ENCODE measurements at places on chromosomes 16 and 17.

GRCh38 chr17:33639103-33639880 is 346.2 kb upstream of the ASIC2 start:
- no peak for DNase-seq

GRCh38 chr16:66274335-66275110 is 92.0 kb upstream of the CDH5 start:
- DNase-seq: no peak

DNA sequence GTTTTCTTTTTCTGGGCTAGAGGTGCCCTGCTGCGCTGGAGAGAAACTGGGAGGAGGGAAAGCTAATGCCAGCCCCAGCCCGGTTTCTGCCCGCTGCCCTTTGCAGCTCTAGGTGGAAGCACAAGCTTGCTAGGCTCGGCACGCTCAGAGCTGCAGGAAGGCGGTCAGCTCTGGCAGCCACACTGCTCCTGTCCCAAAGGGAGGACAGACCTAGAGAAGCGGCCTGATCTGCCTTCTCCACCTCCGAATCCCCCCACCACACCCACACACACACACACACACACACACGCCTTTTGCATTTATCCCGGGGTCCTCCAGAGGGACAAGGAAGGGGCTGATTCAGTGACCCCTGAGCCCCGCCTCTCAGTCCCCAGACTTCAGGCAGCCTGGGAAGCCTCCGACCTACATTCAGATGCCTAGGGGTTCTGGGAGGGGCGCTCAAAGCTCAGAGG is 418.1 kb downstream of the SOX9 start:
- DNase-seq: no peak

DNA sequence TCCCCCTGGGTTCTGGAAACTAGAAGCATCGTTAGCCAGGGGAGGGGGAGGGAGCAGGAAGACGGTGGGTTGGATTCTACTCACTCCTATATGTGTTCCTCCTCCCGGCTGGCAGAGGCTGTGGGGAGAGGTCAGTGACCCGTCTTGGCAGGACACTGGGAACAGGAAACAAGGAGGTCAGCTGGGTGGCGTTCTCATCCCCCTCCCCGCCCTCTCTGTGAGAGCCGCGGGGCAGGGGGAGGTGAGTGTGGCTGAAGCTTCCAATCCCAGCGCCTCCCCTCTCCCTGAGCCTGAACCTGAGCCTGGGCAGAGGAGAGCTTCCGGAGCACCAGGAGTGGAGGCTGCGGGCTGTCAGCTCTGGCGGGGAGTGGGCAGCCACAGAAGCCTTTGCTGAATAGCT is 12.5 kb downstream of the GPRC5C start:
- DNase-seq: no peak

DNA sequence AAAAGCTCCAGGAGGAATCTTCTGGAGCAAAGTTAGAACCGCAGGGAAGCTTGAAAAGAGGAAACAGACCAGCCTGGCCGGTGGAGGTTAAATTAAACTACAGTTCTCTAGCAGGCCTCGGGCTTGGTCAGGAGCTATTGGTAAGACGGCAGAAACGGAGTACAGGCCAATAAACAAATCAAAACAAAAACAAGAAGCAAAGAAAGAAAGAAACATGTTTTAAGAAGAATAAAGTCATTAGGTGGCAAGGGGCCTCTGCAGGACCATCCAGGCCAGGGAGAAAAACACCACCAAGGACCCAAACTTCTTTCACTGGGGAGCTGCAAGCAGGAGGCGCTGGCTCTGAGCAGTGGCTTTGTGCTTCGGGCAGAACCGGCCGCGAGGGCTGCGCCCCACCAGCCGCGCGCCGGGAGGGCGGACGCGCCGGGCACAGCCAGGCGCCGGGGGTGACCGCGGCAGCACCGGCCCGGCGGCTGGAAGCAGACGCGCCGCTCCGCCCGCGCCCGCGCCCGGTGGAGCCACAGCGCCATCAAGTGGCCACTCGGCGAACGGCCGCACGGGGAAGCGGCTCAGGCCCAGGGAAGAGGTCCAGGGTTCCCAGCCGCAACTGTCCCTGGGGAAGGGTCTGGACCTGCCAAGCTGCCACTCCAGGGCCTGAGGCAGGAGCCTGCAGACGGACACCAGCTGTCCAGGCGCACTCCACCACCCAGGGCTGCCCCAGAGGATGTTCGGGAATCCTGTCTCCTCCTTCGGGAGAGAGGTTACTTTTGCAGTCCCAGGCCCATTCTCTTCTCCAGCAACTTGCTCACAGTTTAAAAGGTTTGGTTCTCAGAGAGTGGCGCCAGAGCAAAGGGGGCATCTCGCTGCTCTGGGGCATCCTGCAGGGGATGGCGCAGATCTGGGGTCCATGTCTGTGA is 419.4 kb downstream of the SOX9 start:
- peak; percentile 5 for DNase-seq

- no peak for DNase-seq
These were observed 372.5 kb downstream of the CDH11 start for GRCh38 chr16:64749346-64749745.

Data from activated CD8-positive, alpha-beta memory T cell treated with anti-CD3 and anti-CD28 coated beads for 4 hours (primary cell).